Naive thymus-derived CD4-positive, alpha-beta T cell (primary cell): ENCODE measurements at places on chromosomes 6 and 20. TPM values are rescaled to one million over a fixed set of nuclear protein-coding genes. Genes with fewer than 3 reads are reported as not detected.

DEFB124 gene
- not detected for total RNA-seq

C6orf141 gene
- total RNA-seq, result 0.29 and 0.51 TPM in 2 replicates

C6orf163 gene
- total RNA-seq, result 1.9 TPM

- DNase-seq, result no peak
These were observed 861.1 kb downstream of the DHX35 start for GRCh38 chr20:39823224-39823623.

PDYN gene
- total RNA-seq, result not detected

DNA sequence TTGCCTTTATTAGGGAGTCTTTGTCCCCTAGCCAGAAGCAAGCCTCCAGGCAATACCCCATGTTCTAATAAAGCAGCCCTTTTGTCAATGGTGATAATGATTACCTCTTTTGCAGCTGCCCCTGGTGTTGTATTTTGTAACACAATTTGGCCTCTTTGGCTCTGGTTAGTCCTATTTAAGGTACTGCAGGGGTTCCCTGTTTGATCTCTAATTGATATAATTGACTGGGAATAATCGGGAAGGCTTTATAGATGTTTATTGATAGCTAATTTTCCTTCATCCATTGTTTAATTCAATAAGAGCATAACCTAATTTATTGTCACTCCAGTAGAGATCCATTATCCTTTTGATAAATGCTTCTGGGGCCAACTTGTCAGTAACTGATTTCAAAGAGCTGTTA lies 537.2 kb downstream of the PKHD1 start:
- DNase-seq, result no peak

DNA sequence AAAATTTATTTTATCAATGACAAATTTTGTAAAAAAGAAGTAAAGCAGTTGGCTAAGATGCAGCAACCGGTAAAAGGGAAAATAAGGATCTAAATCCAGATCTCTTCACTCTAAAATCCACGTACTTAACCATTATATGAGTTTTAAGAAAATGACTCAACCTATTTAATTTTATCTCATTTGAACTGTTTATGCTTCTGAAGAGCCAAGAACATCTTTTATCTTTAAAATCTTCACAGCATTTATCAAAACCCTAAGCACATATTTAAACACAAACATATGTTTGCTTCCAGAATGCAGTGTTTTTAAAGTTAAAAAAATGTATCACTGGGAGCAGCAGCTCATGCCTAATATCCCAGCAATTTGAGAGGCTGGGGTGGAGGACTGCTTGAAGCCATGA lies 339.2 kb downstream of the NKAIN2 start:
- no peak for DNase-seq

DNA sequence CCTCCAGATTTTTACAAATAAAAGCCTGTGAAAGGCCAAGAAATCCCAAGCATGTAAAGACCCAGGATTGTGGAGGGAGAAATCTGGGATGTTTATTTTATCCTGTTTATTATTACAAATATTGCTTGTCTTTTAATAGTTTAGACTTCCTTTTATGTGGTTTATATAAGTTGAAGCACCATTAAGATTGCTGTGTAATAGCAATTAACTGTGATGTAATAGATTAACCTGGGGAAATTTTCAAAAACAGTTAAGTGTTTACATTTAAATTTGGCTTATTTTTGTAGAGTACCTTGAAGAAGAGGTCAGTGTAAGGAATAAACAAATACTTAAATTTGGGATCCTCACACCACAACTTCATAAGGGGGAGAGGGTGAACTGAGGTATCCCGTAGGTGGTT lies 27.0 kb downstream of the VAPB start:
- DNase-seq, result no peak

DNA sequence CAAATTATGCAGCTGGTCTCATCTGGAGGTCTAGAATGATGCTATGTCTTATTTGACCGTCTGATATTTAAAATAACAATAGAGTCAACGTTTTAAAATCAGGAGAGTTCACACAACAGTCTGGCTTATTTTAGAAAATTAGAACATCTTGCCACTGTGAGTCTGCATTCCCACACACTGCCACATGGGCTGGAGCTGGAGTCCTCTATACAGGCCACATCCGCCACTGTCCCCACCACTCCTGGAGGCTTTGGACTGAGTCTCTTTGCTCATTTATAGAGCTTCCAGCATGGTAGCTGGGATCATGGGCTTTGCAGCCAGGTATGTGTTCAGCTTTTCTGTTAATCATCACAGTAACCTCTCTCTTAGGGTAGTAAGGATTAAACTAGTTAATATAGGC lies 68.8 kb upstream of the ZNFX1 start:
- DNase-seq, result no peak

DNA sequence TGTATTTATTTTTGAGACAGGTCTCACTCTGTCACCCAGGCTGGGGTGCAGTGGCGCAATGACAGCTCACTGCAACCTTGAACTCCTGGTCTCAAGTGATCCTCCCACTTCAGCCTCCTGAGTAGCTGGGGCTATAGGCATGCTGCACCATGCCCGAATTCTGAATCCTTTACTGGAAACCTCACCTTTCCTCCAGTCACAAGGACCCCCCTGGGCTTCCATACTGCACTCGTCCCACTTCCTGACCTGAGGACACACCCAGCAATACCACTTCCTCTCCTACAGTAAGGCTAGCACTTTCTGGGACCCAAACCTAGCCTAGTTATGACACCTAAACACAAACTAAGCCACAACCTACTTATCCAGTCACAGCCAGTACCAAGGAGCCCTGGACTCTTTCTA lies 68.2 kb downstream of the FAM217A start:
- DNase-seq, result peak; percentile 10

DNA sequence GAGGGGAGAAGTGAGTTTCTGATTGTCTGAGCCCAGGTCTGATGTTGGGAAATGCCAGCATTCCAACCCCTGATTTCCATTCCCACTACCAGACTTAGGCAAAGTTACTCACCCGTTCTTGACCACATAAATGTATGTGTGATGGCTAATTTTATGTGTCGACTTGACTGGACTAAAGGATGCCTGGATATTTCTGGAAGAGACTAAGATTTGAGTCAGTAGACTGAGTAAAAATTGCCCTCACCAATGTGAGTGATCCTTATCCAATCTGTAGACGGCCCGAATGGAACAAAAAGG lies 95.8 kb upstream of the TAB2 start:
- no peak for DNase-seq

GRCh38 chr6:42375007-42375635 lies 76.6 kb downstream of the TRERF1 start:
- no peak for DNase-seq

- peak; percentile 6 for DNase-seq
These were observed 113.1 kb downstream of the ADAT2 start for GRCh38 chr6:143337201-143337949.

DNA sequence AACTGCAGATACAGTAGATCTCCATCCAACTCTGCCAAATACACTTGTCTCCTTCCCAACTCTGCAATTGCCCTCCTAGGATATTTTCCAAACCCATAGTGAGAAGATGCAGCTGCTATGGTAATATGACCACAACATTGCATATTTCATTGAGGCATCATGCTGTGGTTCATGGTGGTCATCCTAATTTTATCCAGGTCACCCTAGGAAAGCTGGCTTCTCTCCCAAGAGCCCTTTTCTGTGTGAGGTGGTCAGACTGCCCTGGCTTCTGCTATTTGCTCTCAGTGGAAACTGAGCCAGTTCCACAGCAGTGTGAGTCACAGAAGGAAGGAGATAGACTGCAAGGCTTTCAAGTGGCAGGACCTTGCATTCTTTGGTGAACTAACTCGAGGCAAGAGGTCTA lies 5.5 kb downstream of the OGFRL1 start:
- DNase-seq, result no peak

- no peak for DNase-seq
These were observed 15.3 kb downstream of the ANKRD60 start for GRCh38 chr20:58213121-58213520.

GRCh38 chr20:58660855-58661597 lies 9.9 kb downstream of the STX16 start:
- peak; percentile 83 for DNase-seq

DNA sequence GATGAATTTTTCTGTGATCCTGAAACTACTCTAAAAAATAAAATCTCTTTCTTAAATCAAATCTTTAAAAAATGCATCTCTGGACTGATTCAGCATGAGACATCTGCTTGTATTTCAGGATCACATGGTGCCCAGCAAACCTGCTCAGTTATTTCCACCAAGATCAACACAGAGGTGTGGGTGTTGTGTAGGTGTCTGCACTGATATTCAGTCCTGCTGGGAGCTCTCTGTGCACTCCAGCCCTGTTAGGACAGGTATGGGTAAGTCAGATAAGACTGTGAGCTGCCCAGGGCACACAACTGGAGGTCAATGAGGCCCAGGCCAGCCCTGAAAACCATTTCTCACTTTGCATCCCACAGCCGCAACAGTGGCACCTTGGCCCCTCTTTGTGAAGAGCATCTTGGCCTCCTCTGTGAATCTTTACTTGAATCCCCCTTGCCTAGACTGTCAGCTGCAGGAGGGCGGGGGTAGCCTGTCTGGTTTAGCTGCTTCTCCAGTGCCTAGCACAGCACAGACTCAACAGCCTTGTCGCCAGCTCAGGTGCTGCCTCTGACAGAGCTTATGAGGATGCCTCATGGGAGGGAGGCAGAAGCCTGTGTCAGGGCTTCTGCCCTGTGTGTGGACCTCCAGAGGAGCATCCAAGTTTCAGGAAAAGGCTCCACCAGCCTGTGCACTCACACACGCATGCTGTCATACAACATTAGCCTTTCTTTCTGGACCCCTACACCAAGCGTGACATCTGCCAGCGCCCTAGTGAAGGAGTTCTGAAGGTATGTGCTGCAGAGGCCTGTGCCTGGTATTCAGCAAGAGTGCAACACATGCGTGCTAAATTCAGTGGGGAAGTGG lies 187.6 kb upstream of the CST7 start:
- DNase-seq, result no peak

FAM162B gene
- total RNA-seq, result not detected

- no peak for DNase-seq
These were observed 23.9 kb upstream of the NAA20 start for GRCh38 chr20:19992996-19993908.

- DNase-seq, result no peak
These were observed 38.8 kb downstream of the MAP7 start for GRCh38 chr6:136511397-136511796.

- DNase-seq, result no peak
These were observed 83.3 kb downstream of the SYCP2 start for GRCh38 chr20:59850018-59850641.

GRCh38 chr20:48789781-48790472 lies 37.9 kb downstream of the PREX1 start:
- DNase-seq, result no peak

C4A gene
- total RNA-seq, result 7.2 TPM
